ENCODE measurements at places on chromosomes 2 and 18.

DNA sequence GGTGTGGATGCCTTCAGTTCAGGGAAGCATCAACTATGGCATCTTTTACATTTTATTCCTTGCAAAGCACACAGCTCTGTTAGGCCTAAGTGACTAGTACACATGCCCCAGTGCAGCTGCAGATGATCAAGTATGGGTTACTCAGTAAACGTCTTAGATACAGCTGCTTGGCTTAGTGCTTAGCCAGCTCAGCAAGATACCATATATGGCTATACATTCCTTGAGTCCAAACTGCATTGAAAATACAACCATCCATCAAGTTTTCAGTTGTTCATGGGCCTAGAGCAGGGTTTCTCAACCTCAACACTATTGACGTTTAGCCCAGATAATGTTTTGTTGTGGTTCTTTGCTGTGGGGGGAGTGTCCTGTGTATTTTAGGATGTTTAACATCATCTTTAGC is 769.9 kb downstream of the TSN start:
- DNase-seq = no peak

GRCh38 chr2:8582651-8583399 is 99.0 kb upstream of the ID2 start:
- no peak for DNase-seq

DNA sequence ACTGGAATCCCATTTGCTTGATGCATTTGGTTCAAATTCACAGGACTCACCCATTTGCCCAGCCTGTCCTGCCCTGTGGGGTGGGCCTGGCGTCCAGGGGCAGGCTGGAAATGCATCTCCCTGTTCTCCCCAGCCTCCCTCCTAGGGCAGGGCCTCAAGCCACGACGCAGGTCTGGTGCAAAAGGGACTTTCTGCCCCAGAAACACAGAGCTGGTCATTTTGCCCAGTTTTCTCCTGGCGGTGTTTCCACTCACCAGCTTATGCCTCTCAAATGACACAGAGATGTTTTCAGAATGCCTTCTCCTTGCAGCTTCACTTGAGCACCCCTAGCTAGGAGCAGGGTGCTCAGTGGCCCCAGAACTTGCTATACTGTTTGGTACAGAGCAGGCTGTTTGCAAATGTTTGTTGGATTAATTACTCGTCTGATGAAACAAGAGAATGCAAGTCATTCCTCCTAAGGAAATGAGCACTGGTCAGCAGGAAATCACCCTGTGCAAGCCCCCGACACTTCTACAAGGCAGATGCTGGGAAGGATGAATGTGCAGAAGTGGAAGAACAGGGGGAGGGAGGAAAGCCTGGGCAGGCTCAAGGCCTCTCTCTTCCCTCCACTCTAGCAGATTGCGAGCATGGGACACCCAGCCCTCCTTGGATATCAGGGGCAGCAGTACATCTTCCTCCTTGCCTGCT is 164.3 kb upstream of the APCDD1 start:
- peak; percentile 56 for DNase-seq

GRCh38 chr2:216756435-216756834 is 61.1 kb upstream of the IGFBP5 start:
- no peak for DNase-seq

DNA sequence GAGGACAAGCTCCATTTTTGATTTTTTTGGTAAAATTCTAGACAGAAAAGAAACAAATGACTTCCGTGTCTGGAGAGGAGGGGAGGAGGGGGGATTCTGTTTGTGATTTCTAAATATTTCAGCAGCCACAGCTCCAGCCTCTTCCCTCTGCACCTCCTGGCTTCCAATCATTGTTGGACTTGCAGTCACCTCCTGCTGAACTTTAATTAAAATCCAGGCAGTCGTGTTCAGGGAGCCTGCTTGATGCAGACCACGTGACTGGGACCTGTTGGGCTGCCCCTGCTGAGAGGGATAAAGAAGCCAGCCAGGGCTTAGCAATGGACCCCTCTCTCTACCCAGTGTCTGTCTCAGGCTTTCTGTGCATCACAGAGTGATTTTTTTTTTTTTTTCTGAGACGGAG is 115.1 kb downstream of the SH3BP4 start:
- no peak for DNase-seq

DNA sequence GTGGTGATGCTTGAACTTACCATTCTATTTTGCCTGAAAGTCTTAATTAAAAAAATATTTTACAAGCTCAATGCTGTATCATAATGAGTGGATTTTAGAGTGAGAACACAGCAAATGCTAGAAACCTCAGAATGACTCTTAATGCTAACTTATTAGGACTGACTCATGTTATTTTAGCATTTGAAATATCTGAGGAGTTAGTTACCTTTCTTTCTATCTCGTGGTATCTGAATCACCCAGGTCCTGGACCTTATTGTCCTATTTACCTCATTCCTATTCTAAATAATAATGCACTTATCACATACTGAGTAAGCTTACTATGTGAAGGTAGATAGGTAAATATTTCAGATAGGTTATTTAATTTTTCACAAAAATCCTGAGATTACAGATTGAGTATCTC is 70.7 kb downstream of the SOS1 start:
- no peak for DNase-seq
